Urinary bladder (tissue), 4 donors: ENCODE measurements at places on chromosomes 6 and 20. TPM values are rescaled to one million over a fixed set of nuclear protein-coding genes. Genes with fewer than 3 reads are reported as not detected.

GRCh38 chr6:84860920-84861319, 96.5 kb upstream of the TBX18 start:
- no peak for DNase-seq

The ZNF334 gene
- 20.5 TPM for total RNA-seq

The NT5E gene
- total RNA-seq, result 36.9 TPM

GRCh38 chr6:159121486-159121885, 47.7 kb upstream of the FNDC1 start:
- DNase-seq, result no peak

- DNase-seq, result peak; percentile 47
These were observed 53.6 kb upstream of the FRMD1 start for GRCh38 chr6:168132531-168133167.

The TPBG gene
- total RNA-seq, result 27.0 TPM

DNA sequence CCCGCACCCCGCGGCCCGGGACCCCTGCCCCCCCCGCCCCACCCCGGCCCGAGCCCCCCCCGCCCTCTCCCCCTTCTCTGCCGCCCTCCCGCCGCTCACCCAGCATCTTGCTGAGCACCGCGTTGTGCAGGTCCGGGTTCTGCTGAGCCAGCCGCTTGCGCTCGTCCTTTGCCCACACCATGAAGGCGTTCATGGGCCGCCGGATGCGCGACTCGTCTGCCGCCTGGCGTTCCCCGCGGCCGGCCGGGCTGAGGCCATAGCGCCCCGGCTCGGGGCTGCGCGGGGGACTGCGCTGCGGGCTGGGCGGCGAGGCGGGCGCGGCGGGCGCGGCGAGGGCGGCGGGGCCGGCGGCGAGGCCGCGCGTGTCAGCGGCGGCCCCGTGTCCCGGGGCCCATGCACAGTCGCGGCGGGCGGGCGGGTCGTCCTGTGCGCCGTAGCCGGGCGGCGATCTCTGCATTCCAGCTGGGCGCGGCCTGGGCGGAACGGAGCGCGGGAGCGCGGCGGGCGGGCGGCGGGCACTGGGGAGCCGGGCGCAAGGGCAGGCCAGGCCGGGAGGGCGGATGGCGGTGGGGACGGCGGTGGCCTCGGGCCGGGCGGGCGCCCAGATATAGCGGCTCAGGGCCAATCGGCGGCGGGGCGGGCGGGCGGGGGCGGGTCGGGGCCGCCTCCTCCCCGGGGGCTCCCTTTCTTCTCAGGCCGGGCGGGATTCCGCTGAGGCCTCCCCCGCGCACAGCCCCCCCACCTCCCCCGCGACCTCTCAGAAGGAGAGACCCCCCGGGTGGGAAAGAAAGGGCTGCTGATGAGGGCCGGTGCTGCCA, at the start of gene SOX18:
Gene SOX18, minus strand, starts transcription at position 580 of the 818 bp plus-strand sequence. Its CDS starts 123 bp downstream, at position 457.
- no peak for DNase-seq

DNA sequence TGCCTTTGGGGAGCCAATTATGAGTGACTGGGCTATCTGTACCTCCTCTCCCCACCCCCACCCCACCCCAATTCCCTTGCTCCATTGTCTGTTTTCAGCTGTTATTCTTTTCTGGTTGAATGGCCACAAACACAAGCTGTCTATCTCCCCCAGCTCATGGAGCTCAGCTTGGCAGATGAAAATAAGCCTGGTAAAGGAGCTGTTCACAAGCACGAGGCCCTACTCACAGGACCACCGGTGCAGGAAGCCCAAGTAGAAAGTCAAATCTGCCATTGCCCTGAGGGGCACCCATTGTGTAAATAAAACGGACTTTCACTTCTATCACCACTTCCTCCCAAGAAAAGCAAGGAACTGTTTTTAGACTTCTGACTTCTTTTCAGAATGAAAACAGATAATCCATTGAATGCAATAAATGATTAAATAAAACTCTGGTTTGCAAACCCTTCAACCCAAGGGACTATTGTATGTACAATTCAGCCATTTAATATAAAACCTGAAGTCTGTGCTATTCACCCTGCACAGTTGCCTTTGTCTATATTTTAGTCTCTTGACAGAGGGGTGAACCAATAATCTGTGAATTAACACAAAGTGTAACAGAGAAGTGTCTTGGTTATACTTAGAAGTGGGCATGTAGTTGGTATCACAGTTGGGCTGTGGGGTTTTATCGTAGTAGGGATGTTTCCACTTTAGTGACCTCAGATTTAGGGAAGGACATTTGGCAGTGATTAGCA, 27.7 kb downstream of the RIPOR2 start:
- DNase-seq, result no peak

DNA sequence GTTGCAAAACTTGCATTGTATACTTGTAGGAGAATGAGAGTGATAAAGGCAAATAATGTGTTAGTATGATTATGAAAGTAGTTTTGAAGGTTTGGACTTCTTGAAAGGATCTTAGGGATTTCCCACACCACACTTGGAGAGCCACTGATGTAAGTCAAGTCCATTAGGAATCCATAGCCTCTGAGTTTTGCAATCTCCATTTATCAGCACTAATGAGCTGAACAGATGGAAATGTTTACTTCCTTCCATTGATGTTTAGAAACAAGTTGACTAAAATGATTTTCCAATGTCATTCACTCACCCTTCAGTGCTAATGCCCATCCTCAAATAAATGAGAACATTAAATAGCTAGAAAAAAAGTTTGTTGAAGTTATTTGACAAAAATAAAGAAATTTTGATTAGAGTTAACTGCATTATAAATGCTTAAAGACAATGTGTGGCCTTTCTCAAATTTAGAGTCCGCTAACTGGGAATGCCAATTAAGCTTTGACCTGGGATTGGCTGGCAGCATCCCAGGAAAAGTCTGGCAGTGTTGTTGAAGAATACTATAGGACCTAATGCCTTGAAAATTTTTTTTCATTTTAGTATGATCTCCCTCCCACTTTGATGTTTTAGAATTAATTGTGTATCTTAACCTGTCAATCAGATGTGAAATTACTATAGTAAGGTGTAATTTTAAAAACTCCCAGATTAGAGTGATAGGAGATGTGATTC, 68.0 kb downstream of the SLC35F1 start:
- DNase-seq, result no peak

- no peak for DNase-seq
These were observed 21.2 kb downstream of the SNPH start for GRCh38 chr20:1287306-1287705.

The TP53INP2 gene
- 5.8 TPM for total RNA-seq

- peak; percentile 80 for DNase-seq
These were observed at the start of gene MACROD2 for GRCh38 chr20:13995086-13995665. MACROD2 (plus strand) TSS chr20:13995516.

DNA sequence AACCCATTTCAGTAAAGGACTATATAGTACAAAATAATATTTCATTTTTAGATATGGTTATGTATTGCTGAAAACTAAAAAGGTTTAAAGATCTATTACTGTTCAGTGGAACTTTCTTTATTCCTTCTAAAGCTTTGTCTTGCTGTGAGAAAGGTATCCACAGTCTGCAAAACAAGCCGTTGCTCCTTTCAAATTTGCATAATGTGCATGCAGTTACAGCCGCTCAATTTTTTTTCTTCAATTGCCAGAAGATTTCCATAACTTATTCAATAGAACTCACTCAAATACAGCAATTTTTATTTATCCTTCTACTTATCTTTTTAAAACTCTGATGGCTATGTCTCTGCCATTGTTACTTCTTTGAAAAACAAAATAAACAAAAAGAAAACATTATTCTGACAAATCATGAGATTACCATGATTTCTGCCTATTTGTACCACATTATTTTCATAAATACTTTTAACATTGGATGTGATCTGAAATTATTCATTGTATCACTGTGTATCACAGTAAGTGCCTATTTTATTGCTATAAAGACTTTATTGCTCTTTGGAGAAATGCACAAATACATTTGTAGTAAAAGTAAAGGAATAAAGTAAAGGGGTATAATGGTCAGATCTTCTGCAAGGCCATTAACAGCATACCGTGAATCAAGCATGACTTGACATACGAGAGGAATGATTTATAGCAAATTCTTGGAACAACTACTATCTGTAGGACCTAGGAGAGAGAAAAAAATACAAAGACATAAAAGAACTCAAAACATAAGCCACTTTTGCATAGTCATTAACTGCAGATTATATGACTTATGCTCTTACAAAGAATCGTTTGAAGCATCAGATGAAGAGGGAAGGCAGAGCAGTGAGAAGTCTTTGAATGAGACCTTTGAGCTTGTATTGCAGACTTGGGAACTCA, 29.6 kb upstream of the HBS1L start:
- no peak for DNase-seq

DNA sequence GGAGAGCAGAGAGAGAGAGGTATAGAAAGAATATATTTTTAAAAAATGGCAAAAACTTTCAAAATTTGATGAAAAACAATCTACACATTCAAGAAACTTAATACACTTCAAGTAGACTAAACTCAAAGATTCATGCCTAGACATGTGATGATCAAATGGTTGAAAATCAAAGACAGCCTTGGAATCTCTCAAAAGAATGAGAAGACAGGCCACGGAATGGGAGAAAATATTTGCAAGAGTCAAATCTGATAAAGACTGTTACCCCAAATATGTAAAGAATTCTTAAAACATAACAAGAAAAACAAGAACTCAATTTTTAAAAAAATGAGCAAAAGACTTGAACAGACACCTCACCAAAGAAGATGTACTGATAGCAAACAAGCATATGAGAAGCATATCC, 49.7 kb downstream of the THEMIS start:
- no peak for DNase-seq

DNA sequence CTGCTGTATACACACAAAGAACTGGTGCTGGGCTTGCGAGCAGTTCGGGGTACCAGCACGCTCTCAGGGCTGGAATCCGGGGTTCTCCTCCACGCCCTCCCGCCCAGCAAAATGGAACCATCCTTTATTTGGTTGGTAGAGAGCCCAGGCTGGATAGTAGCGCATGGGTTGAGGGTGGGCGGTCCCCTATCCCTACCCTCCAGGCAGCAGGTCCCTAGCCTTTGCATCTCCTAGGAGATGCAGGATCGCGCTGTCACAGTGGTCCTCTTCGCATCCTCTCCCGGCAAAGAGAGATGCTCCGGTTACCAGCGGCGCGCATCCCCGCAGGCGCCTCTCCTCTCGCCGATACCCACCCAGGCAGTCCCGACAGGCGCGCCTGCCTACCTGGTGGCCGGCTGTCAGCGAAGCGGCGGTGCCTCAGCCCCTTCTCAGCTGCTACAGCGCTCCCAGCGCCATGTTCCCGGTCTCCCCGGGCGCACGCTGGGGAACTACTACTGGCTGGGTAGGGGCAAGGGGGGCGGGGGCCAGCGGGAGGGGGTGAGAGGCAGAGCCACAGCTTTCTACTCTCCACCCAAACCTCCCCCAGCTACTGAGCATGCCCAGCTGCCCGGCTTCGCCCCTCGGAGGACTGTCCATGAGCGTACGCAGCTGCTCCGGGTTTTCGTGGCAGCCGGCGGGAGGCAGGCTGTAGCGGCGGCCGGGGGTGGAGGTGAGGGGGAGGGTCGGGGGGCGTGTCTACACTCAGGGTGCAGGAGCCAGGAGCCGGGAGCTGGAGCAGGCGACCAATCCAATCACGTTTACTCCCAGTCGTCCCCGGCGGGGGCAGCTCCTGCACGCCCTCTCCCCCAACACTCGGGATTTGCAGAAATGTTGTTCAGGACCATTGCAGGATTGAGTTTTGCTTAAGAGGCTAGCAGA, at the start of gene PAK5:
Gene PAK5, minus strand, starts transcription at position 699 of the 918 bp plus-strand sequence. CDS start 194,748 bp downstream, outside the sequence.
- peak; percentile 71 for DNase-seq

DNA sequence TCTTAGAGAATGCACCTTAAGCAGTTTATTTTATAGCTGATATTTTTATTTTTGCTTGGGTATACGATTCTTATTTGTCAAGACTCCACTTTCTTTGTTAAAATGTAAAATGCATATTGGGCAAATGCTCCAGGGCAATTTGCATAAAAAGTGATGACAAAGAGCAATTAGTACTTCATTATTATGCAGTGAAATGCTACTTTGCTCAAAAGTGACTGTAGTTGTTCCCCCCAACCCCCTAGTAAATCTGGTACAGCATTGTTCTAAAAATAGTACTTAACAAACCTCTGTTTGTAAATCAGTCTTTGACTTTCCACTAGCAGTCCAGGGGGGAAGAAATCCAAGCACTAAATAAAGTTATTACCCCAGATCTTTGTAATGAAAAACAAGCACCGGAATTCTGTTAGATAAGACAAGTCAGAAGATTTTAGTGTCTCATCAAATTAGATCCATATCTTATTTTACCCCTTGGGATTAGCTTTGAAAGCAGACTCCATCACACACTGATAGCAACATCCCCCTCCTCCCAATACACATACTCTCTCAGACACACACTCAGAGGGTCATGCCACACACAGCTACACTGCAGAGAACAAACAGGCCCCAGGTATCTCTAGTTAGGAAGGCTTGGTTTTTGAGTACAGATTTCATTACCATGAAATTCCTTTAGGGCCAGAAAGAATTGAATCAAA, 32.9 kb upstream of the BACH2 start:
- DNase-seq, result no peak

The SLC22A3 gene
- 11.0 TPM for total RNA-seq
